ENCODE measurements at places on chromosomes 6 and 20. TPM values are rescaled to one million over a fixed set of nuclear protein-coding genes. Genes with fewer than 3 reads are reported as not detected.

DNA sequence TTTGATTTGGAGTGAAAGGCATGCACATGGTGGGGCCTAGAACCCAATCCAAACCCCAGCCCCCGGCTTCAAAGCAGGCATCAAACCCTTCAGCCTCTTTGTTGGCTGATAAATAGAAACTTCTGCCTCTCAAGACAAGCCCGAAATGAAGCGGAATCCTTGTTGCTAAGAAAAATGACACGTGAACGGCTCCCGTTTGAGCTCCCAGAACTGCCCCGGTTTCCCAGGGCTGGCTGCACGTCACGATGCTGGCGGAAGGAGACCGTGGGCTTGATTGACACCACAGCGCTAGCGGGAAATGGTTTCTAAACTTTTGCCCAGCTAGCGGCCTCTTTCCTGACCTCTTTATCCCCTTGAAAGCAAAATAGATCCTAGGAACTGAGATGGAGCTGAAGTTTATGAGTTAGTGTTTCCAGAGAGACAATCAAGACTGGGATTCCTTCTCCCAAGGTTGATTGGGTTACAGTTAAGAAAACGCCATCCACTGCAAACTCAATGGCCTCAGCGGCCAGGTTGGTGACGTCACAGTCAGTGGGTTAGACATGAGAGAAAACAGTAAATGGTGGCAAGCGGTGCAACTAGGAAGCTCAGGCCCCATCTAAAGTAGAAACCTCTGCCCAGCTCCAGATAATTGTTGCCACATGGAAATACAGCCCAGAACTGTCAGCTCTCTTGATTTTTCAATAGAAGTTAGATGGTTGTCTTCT lies 117.0 kb downstream of the ANKRD60 start:
- DNase-seq: no peak
- no peak overlapping the region for H3K27ac ChIP-seq
- H3K27me3 ChIP-seq: no peaks in the 10 kb centered on the region
- no peaks in the 10 kb centered on the region for H3K4me1 ChIP-seq

EBF4 gene
- total RNA-seq: 24.2 TPM

PMEPA1 gene
- total RNA-seq: 2.4 TPM

DNA sequence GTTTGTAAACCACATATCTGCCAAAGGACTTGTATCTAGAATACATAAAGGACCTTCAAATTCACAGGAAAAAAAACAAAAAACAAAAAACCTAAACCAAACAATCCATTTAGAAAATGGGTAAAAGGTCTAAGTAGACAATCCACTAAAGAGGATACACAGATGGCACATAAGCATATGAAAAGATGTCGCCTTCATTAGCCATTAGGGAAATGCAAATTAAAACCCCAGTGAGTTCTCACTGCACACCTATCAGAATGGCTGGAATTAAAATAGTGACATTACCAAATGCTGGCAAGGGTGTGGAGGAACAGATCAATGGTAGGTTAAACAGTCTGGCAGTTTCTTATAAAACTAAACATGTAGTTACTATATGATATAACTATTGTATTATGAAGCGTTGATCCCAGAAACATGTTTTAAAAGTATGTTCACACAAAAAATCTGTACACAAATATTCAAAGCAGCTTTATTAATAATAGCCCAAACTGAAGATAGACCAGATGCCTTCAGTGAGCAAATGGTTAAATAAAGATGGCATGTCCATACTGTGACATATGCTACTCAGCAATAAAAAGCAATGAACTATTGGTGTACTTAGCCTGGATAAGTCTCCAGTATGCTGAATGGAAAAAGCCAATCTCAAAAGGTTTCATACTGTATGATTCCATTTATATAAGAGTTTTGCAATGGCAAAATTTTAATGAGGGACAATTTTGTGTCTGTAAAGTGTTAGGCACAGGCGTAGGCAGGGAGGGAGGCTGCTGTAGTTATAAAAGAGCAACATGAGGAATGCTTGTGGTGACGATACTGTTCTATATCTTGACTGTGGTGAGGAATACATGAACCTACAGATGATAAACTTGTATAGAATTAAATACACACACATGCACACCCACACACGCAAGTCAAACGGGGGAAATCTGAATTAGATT lies 43.9 kb downstream of the PLCB1 start:
- no peak overlapping the region for H3K4me3 ChIP-seq
- H3K27me3 ChIP-seq: no peaks in the 10 kb centered on the region
- H3K27ac ChIP-seq: no peak overlapping the region
- no peaks in the 10 kb centered on the region for H3K36me3 ChIP-seq

GRCh38 chr6:37669887-37670437 lies 27.7 kb downstream of the MDGA1 start:
- H3K4me3 ChIP-seq: no peak overlapping the region
- DNase-seq: no peak
- no peak overlapping the region for H3K27ac ChIP-seq
- H3K36me3 ChIP-seq: no peaks in the 10 kb centered on the region
- peaks cover 28% of the 10 kb centered on the region for H3K4me1 ChIP-seq

BNIP5 gene
- total RNA-seq: 0.12 TPM

RFX6 gene
- total RNA-seq: not detected

SPDEF gene
- total RNA-seq: 0.42 TPM

CAGE1 gene
- 0.09 TPM for total RNA-seq

DNA sequence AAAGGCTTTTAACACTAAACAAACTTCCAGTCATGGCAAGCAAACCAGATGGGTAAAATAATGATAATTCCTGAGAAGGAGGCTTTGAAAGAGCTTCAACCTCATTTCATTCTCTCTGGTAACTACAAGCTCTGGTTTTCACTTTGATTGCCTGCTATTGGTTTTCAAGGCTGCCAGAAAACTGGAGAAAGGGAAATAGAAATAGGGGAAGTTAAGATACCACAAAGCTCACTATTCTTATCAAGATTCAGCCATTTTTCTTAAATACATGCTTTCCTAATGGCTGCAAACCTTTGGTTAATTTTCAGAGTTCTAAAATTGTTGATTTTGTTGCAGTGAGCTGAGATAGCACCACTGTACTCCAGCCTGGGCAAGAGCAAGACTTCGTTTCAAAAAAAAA lies 42.5 kb upstream of the NELFCD start:
- H3K4me3 ChIP-seq: no peak overlapping the region
- H3K36me3 ChIP-seq: no peaks in the 10 kb centered on the region
- no peak for DNase-seq
- no peak overlapping the region for H3K27ac ChIP-seq
- no peaks in the 10 kb centered on the region for H3K4me1 ChIP-seq

GRCh38 chr6:161130541-161130940 lies 139.0 kb downstream of the MAP3K4 start:
- H3K4me3 ChIP-seq: no peak overlapping the region
- no peak for DNase-seq
- H3K27me3 ChIP-seq: no peaks in the 10 kb centered on the region
- H3K36me3 ChIP-seq: peaks cover 5% of the 10 kb centered on the region
- H3K27ac ChIP-seq: no peak overlapping the region

ZHX3 gene
- total RNA-seq: 5.8 TPM

NT5E gene
- 0.80 TPM for total RNA-seq

DNA sequence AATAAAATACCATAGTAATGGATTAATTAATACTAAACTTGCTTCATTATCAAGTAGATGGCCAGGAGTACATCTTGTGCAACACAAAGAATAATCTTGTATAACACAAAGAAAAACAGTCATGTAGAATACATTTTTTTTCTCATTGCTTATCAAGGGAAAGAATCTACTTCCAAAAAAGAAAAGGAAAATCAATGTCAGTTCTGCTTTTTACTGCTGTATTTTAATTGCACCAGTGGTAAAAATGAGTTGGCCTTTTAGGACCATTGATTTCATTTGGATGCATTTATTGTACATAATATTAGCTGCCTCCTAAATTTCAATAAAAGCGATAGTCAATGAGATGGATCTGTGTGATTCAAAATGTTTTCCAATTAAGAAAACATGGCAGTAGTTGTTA lies 96.9 kb upstream of the BTBD3 start:
- H3K36me3 ChIP-seq: no peaks in the 10 kb centered on the region
- H3K4me1 ChIP-seq: peaks cover 4% of the 10 kb centered on the region
- no peak for DNase-seq
- no peak overlapping the region for H3K27ac ChIP-seq

All from cardiac muscle cell (in vitro differentiated cells and primary cell).